ENCODE measurements at places on chromosomes 16 and 17. TPM values are rescaled to one million over a fixed set of nuclear protein-coding genes. Genes with fewer than 3 reads are reported as not detected.
A peak's percentile ranks its signal among the peaks of the same experiment; 100 is the strongest.

The DOC2A gene
- total RNA-seq = not detected

The ASGR2 gene
- not detected for total RNA-seq

The CIBAR2 gene
- total RNA-seq = not detected

The ABCA5 gene
- total RNA-seq = 7.7 TPM

The PIK3R5 gene
- total RNA-seq = not detected

The QPRT gene
- 19.5 TPM for total RNA-seq

The GRIN2C gene
- 0.07 TPM for total RNA-seq

The STX1B gene
- 4.0 TPM for total RNA-seq

The EXOC3L1 gene
- not detected for total RNA-seq

The ECI1 gene
- total RNA-seq = 45.4 TPM

DNA sequence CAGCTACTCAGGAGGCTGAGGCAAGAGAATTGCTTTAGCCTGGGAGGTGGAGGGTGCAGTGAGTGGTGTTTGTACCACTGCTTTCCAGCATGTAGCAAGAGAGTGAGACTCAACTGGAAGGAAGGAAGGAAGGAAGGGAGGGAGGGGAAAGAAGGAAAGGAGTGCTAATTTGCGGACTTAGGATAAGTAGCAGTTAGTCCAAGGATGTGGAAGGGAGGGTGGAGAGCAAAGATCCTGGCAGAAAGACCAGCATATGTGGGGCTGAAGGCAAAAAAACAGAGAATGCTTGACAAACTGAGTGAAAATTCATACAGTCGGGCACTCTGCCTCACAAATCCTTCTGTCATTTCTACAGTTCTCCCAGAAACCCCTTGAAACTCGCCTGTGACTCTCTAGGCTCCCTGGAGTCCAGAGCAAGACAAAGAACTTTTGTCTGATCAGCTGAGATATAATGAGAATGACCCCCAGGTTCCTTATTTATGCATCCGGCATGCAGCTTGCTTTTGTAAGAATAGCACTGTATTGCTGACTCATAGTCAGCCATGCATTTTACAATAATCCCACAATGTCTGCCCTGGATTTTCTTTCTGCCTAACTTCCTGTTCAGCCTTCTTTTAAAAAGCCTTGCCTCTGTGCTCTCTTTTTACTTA lies 31.5 kb downstream of the CDK5RAP3 start:
- DNase-seq = no peak

- no peak for DNase-seq
Measured at GRCh38 chr17:65809366-65809765, 247.9 kb upstream of the AXIN2 start.

DNA sequence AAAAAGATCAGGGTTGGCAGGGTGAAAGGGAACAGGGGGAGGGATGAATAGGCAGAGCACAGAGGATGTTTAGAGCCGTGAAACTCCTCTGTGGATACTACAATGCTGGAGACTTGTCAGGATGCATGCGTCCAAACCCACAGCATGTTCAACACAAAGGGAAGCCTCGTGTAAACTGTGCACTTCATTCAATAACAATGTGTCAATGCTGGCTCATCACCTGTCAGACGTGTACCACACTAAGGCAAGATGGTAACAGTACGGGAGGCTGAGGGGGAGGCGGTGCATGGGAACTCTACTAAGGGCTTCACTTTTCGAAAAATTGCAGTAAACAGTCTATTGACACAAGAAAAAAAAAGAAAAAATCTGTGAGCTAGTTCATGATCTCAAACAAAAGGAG lies 63.7 kb downstream of the C16orf95 start:
- peak; percentile 24 for DNase-seq

DNA sequence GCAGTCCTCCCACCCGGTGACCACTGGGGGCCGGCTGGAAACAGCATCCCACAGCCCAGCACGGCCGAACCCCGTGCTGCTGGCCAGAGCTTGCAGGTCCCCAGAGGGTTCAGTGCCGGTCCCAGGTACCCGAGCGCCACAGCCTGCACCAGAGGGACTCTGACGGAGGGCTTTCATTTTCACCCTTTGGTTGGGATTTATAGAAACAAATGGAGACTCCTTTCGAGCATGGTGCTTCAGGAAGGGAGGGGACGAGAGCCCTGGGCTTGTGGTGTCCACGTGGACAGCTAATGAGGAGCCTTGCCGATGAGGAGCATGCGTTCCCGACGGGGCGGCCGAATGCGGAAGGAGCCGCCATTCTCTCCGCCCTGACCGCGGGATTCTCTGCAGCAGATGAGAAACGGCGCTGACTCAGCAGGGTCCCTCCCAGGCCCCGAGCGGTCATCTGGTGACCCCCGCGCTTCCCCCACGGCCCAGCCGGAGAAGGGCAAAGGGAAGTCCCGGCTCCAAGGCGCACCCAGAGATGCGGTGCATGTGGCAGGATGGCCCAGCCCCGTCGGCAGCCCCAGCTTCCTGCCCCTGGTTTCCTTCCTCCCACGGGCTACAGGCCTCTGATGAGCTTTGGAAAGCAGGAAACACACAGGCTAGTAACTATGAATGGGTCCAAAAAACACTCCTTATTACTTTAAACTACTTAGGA lies 9.8 kb downstream of the SLC38A10 start:
- DNase-seq = no peak

DNA sequence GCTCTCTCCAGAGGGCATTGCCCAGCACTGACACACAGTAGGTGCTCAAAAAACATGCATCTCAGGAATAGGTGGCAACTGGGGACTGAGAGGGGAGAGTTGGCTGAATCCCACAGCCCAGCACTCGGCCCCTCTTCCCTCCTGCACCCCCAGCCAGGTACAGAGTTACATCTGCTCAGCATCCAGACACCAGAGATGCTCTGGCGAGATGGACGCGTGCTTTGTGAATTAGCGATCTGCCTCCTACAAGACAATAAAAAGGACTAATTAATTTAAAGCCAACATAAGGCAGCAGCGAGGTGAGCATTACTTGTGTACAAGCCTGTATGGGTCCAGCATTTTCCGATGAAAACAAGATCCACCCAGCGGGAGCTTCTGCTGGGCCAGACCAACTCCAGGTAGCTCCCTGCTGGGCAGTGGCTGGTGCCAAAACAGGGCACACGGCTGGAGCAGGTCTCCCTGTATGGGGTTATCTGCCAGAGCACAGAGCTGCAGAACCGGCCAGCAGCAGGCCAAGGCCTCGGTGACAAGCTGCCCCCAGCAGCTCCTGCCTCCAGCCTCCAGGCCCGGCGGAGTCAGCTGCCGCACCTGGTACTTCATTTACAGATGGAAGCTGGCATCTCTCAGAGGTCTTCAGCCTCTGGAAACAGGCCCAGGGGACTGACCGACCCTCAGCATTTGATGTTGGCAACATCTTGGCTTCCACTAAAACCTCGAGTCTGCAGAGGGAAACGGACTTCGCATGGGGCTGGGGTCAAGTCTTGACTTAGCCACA lies 219.7 kb upstream of the SDK2 start:
- no peak for DNase-seq

DNA sequence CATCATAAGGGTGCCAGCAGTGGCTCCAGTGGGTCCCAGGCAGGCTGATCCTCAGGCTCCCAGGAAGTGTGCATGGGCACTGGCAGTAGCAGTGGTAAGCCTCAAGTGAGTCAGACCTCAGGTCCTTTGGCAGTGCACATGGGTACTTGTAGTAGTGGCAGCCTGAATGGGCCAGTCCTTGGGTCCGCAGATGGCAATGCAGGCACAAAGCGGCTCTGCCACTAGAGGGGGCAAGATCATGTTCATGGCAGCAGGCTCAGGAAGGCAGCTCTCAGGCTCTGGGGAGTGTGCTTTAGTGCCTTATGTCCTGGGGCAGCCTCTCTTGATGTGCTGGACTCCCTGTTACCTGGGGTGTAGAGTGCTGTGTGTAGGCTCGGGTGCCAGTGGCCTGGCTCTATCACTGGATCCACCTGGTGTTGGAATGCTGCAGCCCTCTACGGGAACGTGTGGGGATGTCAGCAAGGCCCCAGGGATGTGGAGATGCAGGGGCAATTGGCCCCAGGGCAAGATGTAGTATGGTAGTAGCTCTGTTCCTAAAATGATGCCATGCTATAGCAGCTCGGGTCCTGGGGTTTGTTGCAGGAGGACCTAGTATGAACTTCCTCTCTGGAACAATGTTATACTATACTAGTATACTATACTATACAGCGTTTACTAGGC lies 11.0 kb downstream of the ACSM3 start:
- DNase-seq = no peak

- DNase-seq = no peak
Measured at GRCh38 chr17:40538936-40539705, 26.2 kb downstream of the CCR7 start.

- DNase-seq = no peak
Measured at GRCh38 chr17:18966831-18967624, 15.1 kb downstream of the SLC5A10 start.

GRCh38 chr17:30579610-30580315 lies 102.6 kb downstream of the GOSR1 start:
- no peak for DNase-seq

DNA sequence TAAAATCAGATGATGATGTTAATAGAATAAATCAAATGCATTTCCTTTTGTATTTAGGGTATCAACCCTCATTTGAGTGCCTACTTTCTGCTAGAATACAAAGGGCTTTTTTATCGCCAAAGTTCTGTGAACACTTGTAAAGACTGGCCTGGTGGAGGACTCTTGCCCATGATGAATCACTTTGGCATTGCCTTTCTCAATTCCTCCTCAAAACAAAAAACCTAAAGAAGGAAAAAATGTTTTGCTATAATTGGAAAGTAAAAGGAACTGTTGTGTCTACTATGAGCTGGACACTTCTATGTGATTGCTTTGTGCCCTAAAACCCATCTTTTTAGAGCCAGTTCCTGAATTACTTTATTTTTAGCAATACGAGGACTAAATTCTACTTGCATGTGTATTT lies 13.0 kb upstream of the DHRS11 start:
- no peak for DNase-seq

DNA sequence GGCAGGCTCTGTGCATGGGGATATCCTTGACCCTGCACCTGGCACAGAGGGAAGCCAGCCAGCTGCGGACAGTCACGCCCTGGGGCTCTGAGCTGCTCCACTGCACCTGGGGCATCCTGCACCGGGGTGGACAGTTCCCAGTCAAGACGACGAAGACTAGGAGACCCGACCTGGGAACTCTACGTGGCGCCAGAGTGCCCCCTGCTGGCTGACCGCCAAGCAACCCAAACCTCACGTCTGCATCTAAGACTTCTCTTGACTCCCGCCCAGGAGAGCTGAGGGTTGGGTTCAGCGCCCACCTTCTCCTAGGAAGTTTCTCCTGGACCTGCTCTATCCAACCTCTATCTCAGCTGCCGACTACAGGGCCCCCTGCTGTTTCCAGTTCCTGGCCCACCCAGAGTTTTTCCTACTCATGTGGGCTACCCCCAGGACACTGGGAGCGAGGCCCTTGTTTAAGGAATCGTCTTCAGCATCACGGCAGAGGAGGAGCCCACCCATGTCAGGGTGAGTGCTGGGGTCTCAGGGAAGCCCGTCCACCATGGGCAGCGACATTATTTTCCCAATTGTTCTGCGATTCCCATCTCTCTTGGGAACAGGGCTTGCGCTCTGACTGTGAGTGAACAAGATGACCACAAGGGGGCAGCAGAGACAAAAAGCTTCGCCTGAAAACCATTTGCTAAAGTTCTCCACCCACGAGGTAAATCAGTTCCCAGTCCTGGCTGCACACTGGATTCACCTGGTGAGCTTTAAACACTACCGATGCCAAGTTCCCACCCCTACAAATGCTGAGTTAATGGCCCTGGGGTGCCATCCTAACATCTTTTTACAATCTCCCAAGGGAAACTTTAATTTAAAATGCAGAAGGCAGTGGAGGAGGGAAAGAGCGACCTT lies 29.3 kb downstream of the TLE7 start:
- no peak for DNase-seq

- DNase-seq = no peak
Measured at GRCh38 chr16:85370543-85370880, 242.6 kb upstream of the GSE1 start.

GRCh38 chr17:49820773-49821172 lies 27.1 kb downstream of the TAC4 start:
- no peak for DNase-seq

DNA sequence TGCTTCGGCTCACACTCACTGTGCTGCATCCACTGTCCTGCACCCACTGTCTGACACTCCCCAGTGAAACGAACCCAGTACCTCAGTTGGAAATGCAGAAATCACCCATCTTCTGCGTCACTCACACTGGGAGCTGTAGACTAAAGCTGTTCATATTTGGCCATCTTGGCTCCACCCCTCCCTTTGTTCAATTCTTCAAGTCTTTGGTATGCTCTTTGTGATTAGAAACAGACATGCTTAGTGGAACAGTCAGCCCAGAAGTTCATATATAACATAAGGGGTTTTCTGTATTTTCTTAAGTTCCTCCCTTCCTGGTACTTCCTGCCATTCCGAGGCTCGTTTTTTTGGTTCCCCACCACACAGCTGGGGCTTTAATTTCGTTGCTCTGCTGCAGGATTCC lies 398.5 kb upstream of the DYNLRB2 start:
- DNase-seq = no peak

DNA sequence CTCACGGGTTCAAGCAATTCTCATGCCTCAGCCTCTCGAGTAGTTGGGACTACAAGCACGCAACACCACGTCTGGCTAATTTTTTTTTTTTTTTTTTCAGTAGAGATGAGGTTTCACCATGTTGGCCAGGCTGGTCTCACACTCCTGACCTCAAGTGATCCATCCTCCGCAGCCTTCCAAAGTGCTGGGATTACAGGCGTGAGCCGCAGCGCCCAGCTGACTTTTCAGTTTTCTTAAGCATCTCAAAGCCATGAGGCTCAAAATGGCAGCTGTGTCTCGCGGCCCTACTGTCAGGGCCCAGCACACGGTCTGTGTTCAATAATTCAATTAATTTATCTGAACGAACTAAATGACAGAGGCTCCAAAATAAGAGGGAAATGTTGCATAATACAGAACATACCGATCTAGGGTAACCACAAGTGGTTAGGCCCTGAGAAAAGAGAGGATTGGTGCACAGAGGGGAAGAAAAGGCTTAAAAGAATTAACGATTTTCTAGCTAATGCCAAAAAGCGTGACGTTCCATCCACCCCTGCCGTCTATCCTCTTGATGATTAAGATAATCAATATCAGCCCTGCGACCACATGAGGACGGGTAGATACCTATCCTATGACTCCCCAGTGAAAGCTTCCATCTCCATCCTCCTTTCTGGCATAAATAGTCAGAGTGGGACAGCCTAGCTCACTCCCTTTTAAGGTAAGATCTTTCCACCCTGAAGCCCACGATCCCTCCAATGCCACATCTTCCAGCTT lies 136.9 kb downstream of the SLC39A11 start:
- DNase-seq = no peak

DNA sequence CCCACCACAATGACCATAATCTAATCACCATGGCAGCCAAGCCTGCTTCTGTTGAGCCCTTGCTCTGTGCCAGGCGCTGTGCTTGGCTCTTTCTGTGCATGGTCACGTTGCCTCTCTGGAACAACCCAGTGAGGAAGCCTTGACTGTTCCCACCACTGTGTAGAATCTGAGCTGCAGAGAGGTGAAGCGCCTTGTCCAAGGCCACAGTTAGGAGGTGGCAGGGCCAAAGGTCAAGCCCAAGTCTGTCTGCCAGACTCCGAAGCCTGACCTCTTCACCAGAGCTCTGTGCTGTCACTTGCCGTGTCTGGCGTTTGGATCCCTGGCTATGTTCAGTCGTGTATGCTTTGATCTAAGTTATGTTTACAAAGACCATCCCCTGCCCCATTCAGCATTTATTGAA lies 10.5 kb downstream of the CLEC16A start:
- DNase-seq = no peak

Data from chondrocyte (in vitro differentiated cells).